Stimulated activated CD4-positive, alpha-beta T cell treated with anti-CD3 and anti-CD28 coated beads, Interleukin-2, amount 100 ng/mL, for 48 hours (primary cell): ENCODE measurements at places on chromosomes 6 and 20.

GRCh38 chr6:27810768-27811450, 101.3 kb downstream of the OR2B2 start:
- no peak for DNase-seq

DNA sequence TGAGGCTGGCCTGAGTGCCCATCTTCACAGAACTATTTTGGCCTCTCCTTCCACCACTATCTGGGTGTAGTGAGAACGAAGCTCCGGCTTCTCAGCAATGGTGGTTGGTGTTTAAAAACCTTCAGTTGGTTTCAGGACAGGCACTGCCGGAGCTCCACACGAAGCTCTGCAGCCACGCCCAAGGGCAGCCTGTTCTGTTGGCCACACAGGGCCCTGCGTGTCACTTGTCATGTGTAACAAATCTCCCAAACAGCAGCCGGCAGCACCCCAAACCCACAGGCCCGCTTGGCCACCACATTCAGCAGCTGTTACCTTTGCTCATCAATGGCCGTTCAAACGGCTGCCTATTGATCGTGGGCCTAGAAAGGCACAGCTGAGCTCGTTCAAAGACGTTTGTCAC, 97.5 kb downstream of the ERMARD start:
- no peak for DNase-seq

DNA sequence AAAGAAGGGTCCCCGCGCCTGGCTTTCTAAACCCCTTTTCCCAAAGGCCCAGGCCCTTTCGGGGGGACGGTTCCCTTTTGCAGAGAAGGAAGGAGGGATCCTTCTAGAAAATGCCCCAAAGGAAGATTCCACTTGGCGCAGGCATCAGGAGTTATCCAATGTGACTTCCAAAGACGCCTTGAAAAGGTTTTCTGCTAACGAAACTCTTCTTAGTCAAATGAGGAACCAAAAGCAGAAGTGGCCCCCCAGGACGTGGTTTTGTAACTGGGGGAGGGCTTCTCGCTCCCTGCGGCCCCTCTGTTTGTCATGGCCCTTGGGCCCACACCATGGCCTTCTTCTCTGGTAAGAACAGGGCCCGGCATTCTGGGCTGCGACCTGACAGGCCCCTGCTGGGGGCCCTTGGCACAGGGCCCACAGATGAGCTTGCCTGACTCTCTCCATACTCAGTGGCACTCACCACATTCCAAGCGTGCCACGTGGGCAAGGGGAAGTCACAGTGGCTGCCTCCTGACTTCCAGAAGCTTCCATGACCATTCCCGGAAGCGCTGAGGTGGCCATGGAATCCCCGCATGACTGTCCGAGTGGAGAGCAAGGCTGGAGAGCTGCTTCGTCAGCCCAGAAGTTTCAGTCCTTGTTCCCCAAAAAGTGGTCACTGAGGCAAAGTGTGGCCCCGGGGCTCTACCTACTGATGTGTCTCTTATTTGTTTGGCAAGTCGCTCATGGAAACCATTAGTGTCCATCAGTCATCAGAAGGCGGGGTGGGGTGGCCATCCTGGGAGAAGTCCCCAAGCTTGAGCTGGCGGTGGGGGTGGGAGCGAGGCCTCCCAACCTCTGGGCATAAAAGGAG, 834 bp upstream of the CTSZ start:
- DNase-seq: no peak

DNA sequence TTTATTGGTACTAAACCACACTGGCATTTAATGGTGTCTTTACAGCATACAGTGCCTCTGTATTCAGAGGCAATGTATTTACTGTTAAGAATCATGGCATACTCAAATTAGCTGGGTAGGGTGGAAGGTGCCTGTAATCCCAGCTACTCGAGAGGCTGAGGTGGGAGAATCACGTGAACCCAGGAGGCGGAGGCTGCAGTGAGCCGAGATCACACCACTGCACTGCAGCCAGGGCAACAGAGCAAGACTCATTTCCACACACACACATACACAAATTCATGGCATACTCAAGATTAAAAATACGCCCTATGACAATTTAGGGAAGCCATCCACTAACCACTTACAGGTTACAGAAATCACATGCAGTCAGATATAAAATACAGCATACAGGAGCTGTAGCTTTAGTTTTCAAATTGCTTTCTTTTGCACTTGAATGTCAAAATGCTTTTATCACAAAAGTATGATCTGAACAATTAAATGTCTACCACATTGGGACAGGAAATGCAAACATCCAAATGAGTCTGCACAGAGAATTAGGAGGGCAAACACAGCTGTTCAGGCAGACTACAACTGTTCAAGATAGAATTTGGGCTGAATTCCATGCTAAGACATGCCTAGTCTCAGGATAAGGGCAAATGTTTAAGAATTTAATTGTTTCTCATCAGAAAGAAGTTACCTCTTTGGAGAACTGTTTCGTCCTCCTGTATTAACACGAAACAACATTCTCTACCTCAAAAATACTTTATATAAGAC, 36.4 kb downstream of the CSNK2A1 start:
- no peak for DNase-seq

- DNase-seq: no peak
These were observed 37.2 kb downstream of the ZNF341 start for GRCh38 chr20:33769043-33769442.

DNA sequence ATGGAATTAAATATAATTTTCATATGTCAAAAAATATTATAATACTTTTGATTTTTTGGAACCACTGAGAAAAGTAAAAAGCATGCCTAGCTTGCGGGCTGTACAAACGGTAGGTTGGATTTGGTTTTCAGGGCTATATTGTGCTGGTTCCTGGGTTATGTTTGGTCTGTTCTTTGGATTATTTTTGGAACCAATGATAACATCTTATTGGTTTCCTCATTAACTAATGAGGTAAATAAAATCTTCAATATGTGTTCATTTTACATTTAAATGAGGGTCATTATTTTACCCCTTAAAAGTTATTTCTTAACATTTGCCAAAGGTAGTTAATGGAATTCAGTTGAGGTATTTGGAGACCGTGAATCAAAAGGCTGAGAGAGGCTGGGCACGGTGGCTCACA, 96.6 kb downstream of the IMPG1 start:
- DNase-seq: no peak

GRCh38 chr6:13523826-13524622, 36.6 kb upstream of the GFOD1 start:
- no peak for DNase-seq

DNA sequence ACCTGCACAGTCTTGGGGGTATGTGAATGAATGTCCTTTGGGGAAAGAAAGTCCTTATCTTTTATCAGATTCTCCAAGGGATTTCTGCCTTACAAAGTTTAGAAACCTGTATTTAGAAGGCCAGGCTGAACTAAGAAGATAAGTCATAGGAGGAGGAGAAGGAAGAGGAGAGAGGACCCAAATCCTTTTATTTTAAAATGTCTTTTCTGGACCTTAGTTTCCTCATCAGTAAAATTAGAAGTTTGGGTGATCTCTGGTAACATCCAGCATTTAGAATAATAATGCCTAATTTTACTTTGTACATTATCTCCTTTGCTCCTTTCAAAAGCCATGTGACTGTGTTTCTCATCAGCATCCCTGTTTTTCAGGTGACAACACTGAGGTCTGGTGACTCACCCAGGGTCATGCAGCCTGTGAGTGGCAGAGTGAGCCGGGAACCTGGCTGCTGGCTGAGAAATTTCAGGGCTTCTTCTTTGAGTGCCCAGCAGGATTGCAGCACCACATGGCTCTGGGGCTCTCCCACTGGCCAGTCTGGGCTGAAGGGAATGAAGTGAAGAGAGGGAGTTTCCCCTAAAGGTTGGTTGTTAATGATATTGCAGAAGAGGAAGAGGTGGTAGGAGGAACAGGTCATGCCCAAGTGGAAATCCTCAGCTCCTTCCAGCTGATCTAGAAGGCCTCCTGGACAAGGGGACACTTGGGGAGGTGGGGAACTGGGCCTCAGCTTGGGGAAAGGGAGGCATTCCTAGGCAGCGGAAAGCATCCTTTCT, 34.0 kb downstream of the VEGFA start:
- no peak for DNase-seq

DNA sequence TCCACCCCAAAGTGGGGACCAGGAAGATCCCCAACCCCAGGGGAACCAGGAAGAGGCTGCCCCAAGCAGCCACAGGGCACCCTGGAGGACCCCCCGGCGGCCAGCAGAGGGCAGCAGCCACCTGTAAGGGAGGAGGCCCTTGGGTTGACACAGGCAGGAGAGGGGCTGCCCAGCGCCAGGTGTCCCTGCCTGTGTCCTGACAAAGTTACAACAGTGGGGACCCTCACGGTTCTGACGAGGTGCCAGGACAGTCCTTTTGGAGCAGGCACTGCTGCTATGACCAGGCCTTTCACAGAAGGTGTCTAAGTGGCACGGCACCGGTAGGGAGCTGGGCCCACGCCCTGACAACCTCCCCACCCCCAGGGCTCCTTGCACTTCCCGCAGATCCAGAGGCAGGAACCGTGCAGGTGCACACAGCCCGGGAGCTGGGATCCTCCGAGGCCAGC, 176.7 kb downstream of the BMP7 start:
- peak; percentile 61 for DNase-seq

DNA sequence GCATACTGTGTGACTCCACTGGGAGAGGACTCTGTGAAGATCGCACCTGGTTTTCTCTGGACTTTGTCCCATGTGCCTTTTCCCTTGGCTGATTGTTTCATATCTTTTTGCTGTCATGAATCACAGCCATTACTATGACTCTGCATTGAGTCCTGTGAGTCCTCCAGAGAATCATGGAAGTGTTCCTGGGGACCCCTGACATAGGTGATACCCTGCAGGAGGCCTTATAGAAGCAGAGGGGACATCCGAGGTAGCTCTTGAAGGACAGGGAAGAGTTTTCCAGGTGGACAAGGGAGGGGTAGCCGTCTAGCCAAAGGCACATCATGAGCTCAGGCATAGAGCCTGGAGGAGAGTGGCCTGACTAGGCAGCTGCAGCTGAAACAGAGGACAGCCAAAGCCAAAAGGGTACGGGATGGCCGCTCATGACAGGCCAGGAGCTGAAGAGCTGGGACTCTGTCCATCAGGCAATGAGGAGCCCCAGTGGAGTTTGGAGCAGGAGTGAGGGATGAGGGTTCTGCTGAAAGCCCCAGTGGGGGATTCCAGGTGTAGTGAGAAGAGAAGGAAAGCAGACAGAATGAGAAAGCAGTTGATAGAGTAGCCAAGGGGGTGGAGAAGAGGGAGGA, 86.6 kb upstream of the TOX2 start:
- no peak for DNase-seq

DNA sequence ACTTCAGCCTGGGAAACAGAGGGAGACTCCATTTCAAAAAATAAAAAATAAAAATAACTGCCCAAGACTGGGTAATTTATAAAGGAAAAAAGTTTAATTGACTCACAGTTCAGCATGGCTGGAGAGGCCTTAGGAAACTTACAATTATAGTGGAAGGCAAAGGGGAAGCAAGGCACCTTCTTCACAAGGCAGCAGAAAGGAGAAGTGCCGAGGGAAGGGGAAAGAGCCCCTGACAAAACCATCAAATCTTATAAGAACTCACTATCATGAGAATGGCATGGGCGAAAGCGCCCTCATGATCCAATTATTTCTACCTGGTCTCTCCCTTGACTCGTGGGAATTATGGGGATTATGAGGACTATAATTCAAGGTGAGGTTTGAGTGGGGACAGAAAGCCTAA, 95.5 kb upstream of the LGSN start:
- DNase-seq: no peak

DNA sequence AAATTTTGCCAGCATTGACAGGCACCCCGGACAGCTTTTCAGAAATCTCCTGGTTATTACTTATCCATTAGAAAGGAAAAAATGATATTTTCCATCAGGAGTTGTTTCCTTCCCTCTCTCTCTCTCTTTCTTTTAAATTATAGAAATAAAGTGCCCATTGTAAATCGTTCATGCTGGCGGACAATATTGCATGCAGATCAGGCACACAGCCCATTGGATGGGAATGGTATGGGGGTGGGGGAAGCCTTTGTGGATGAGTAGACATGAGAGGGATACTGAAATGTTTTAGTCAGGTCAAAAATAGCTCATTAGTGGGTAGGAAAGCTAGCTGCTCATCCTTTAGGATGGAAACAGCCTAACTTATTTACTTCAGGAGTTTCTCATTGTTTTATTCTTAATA, 764.9 kb upstream of the MMS22L start:
- no peak for DNase-seq

DNA sequence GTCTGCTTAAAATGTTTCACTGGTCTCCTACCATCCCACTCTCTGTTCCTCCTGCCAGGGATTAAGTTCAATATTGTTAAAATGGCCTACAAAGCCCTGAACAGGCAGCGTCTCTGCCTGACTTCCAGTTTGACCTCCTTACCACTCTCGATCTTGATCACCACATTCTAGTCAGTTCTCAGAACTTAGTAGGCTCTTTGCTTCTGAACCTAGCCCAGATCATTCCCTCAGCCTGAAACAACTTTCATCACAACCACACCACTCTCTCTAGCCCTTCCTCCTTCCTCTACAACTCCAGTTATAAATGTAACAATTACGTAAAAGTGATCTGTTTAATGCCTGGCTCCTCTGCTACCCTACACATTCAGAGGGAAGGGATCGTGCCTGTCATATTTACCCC, 53.3 kb downstream of the ATG5 start:
- no peak for DNase-seq

- DNase-seq: no peak
These were observed 175.1 kb upstream of the IMPG1 start for GRCh38 chr6:76247527-76247926.

DNA sequence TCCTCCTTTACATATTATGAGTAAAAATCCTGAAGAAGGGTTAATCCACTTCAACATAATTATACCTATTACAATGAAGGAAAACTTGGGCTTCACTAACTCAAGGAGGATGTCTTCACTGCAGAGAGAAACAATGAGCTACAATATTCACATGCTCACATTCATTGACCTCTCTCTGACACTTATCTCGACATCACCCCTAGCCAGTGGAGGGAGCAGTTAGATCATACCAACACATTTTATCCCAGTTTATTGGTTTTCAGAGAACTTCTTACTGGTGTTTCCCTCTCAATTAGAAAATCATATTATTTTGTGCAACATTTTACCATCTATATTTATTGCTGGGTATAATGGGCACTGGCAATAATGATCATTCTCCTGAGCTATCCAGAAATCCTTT, 646.5 kb downstream of the TENT5A start:
- DNase-seq: no peak

DNA sequence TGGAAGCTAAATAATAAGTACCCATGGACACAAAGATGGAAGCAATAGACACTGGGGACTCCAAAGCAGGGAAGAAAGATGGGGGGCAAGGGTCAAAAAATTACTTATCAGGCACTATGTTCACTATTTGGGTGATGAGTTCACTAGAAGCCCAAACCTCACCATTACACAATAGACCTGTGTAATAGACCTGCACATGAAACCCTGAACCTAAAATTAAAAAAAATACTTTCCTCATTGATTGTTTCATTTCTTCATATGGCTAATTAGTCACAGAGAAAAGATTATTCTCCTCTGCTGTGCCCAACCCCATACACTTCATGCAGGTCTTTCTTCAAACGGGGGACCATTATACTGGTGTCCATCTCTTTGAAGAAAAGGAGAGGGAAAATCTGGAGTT, 213.0 kb upstream of the DTNBP1 start:
- DNase-seq: no peak
